ENCODE measurements at places on chromosomes 13 and 19. TPM values are rescaled to one million over a fixed set of nuclear protein-coding genes. Genes with fewer than 3 reads are reported as not detected.

DNA sequence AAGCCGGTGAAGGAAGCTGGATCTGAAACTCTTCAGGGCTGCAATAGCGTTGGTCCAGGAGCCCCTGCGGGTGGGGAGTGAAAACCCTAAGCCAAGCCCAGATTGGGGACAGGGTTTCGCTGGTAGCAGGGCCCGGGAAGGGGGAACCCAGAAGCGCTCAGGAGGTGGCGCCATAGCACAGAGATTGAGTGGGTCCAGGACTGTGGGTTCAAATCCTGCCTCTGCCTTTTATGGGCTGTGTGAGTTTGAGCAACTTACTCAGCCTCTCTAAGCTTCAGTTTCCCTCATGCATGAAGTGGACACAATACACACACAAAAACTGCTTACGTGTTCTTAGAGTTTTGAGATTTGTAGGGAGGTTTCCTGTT, 8.3 kb upstream of the SYCN start:
- peak; percentile 32 for DNase-seq

DNA sequence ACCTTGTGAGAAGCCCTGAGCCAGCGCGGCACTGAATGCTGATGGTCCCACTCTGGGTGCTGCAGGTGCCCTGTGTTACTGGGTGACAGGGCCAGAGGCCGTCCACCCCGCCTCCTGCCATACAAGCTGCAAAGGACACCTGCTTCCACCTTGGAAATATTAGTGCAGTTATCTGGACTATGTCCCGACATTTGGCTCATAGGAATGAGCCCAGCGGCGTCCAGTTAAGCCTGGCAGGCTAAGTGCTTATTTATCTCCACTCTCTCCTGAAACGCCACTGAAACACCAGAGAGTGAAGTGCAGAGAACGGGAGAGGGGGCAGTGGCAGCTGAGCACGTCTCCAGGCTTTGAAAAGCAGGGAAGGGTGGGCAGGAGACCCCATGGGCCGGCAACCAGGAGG, 145.8 kb downstream of the KDM4B start:
- DNase-seq = no peak

DNA sequence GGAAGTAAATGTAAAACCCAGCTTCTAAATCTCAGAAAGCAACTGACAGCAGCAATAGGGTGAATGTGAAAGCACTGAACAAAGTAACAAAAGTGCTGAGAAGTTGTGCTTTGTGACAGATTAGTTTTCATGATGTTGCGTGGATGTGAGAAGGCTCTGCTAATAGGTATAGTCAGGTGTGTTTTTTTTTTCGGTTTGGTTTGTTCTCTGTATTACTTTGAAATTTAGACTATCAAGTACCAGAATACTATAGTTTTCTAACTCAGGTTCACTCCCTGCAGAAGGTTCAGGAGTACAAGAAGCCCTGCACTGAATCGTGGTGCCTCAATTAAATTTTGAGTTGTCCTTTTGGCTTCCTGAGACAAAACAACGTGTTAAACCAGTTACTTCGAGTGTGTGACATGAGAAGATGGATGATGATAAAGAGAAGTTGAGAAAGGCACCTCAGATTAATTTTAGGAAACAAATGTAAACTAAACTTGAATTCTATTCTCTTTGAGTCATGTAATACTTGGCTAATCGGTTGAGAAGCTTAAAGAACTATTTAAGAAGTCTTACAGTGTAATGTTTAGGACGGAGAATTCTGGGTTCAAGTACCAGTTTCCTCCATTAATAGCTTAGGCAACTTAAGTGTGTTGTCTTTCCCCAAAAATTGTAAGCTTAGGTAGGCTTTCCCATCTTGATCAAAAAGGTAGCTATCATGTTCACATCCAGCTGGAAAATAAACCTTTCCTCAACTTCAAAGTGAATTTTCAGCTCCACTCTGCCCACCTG, 10.3 kb downstream of the MIR17HG start:
- no peak for DNase-seq

DNA sequence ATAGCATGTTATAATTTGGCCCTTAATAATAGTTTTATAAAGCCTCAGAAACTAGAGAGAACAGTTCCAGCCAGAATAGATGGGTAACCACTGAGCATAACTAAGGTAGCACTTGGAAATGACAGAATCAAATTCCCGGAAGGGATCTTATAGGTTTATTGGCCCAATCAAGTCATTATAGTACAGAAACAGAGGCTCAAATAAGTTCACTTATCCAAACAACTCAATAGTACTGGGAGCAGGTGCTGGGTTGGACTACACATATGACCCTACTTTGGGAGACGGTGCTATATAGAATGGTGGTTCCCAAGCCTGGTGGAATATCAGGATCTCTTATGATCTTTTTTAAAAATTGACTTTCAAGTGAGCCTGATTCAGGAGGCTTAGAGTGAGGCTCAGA, 32.7 kb upstream of the OLFM4 start:
- DNase-seq = no peak

- DNase-seq = no peak
Measured at GRCh38 chr13:102328909-102329308, 72.9 kb downstream of the FGF14 start.

DNA sequence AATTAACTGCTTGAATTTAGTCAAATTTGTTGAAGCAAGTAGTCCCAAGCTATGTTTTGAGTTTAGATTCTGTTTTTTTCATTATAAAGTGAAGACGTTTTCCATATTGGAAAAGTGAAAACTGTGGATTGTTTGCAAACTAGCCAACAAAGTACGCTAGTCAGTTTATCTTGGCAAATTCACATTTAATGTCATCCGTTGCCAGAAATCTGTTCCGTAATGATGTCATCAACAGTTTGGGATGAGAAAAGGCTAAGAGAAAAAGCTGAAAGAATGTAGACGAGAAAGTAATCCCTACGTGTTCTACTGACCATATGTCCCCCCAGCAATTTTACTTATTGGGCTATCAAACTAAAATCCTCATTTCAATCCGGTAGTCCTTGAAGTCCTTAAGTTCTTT, 419.6 kb downstream of the GPC6 start:
- no peak for DNase-seq

- peak; percentile 91 for DNase-seq
Measured at GRCh38 chr13:80048802-80049201, 292.1 kb downstream of the SPRY2 start.

GRCh38 chr13:112812306-112813055, 122.6 kb downstream of the ATP11A start:
- DNase-seq = no peak

DNA sequence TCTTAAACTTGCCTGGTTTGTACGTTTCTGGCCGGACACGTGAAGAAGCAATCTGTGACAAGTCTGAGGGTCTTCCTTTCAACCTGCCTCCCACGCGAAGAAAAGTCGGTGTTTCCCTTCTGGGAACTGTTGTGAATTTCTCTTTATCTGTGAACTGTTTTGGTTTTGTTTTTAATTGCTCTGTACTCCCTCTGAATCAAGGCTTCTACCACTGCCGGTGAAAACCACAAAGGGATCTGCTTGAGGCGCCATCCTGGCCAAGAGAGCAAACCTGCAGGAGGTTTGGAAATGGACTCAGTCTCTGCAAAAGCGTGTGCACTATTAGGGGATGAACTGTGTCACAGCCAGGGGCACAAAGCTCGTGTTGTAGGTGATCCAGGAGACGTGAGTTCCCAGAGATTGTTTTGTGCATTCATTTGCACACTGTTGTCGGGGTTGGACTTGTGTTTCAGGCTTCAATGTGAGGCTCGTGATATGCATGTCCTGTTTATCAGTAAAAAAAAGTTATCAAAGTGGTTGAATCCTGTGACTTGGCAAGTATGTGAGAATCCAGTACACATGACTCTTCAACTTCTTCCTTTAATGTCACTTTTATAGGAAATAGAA, 9.7 kb downstream of the SIGLEC8 start:
- no peak for DNase-seq

- DNase-seq = peak; percentile 43
Measured at GRCh38 chr19:18063463-18063862, 23.3 kb downstream of the IL12RB1 start.

DNA sequence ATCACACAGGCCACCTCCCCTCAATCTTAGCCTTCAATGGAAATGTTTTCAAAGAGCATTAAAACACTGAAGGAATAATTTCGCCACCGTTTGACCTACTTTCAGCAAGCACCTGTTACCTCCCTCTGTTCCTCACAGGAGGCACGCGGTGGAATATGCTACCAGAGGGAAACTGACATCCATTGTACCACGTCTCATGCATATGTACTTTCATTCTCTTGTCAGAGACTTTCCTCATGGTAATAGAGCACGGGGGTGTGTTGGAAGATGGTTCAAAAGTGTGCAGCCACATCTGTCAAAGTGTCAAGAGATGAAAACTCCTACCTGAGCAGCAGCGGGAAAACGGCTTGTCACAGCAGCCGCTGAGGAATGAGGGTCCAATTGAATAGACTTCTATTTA, 143.4 kb downstream of the NALCN start:
- no peak for DNase-seq

DNA sequence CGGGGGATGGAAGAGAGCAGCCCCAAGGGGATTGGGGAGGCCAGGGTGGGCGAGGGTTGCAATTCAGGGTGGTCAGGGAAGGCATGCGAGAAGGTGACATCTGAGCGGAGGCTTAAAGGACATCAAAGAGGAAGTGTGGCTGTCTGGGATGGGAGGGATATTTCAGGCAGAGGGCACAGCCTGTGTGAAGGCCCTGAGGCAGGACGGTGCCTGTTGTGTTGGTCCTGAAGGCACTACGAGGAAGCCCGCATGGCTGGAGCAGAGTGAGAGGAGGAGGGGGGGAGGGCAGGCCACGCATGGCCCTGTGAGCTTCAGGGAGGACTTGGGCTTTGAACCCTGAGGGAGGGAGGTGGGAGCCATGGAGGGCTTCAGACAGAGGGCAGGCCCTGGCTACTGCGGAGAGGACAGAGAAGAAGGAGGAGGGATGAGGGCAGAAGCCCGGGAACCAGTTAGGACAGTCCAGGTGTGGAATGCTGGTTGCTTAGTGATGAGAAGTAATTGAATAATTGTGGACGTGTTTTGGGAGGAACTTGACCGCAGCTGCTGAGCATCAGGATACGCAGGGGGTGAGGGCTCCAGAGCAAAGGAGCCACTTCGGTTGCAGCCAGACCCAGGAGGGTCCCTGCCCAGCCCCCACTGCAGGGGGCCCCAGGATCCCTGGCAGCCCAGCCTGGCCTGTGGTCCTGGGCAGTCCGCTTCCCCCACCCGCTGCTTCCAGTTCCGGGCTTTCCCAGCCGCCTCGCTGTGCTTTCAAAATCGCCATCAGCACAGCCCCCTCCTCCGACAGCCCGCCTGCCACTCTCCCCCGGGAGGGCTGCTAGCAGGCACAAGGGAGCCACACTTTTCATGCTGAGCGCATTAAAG, 6.2 kb downstream of the TLE6 start:
- peak; percentile 44 for DNase-seq

DNA sequence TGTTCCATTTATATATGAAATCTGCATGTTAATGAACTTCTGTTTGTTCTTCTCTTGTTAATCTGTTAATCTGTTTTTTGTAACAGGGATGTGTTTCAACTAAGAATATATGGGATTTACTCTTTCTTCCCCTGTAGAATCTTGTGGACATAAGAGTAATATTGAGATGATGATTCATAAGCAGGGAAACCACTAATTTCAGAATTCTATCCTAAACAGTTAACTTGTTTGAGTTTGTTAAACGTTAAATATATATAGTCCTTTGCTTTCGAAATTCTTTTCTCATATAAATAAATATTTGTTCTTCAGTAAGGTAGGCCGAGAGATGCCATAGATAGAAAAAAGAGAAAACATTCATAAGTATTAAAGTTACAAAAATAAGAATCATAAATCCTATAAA, 1052.2 kb upstream of the SPRY2 start:
- peak; percentile 11 for DNase-seq

GRCh38 chr19:55216461-55217198, 7.3 kb upstream of the PTPRH start:
- peak; percentile 100 for DNase-seq

GRCh38 chr13:107960301-107960700, 255.0 kb downstream of the LIG4 start:
- DNase-seq = no peak

- DNase-seq = no peak
Measured at GRCh38 chr19:16141043-16141442, 2.4 kb upstream of the HSH2D start.

- no peak for DNase-seq
Measured at GRCh38 chr13:40061466-40062450, 406.3 kb downstream of the COG6 start.

- no peak for DNase-seq
Measured at GRCh38 chr13:108496362-108497210, 132.8 kb upstream of the MYO16 start.

DNA sequence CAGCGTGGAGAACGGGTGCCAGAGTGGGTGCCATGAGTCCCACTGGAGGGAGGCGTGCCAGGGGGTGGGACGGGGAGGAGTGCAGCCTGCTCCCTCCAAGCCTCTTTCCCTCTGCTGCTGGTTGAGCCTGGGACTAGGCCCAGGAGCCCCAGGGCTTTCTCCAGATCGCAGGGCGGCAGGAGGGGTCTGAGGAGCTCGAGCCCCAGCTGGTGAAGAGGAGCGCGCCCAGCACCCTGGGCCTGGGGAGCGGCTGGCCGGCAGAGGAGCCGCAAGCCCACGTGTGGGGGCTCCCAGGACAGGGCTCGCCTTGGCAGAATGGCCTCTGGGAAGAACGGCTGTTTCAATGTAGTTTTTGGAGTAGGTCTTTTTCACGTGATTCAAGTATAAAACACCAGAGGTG, 12.2 kb upstream of the DCUN1D2 start:
- DNase-seq = no peak

GRCh38 chr13:90070362-90070761, 1277.1 kb upstream of the MIR17HG start:
- DNase-seq = no peak

GRCh38 chr13:110860983-110861382, 53.9 kb downstream of the ANKRD10 start:
- no peak for DNase-seq

- DNase-seq = no peak
Measured at GRCh38 chr13:72004246-72004645, 137.2 kb upstream of the DACH1 start.

DNA sequence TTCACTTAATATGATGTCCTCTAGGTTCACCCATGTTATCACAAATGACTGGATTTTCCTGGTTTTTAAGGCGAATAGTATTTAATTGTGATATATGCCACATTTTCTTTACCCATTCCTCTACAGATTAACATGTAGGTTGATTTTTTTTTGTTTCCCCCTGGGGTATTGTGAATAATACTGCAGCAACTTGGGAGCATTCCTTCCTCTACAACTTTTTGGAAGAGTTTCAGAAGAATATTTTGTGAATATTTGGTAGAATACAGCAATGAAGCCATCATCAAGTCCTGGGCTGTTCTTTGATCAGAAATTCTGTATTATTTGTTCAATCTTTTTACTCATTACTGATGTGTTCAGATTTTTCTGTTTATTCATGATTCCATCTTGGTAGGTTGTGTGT, 5.6 kb upstream of the ZNF331 start:
- no peak for DNase-seq

- no peak for DNase-seq
Measured at GRCh38 chr13:30787738-30788525, 52.6 kb downstream of the ALOX5AP start.

GRCh38 chr13:91539286-91540157, 141.1 kb downstream of the GPC5 start:
- no peak for DNase-seq

- DNase-seq = no peak
Measured at GRCh38 chr13:112246731-112247470, 129.3 kb upstream of the SPACA7 start.

FRY gene
- 1.3 TPM for total RNA-seq

ZNF135 gene
- total RNA-seq = not detected

LGI4 gene
- not detected for total RNA-seq

C13orf42 gene
- total RNA-seq = not detected

GIPC1 gene
- 671 TPM for total RNA-seq

MAST3 gene
- 8.1 TPM for total RNA-seq

GDF15 gene
- 105 TPM for total RNA-seq

PODNL1 gene
- not detected for total RNA-seq

CEACAM3 gene
- total RNA-seq = not detected

MCEMP1 gene
- not detected for total RNA-seq

PDE4C gene
- total RNA-seq = 1.8 TPM

FGF22 gene
- total RNA-seq = 1.3 TPM

ZNF223 gene
- not detected for total RNA-seq

All from PC-3 (cell line).